ENCODE measurements at places on chromosomes 1 and 21. TPM values are rescaled to one million over a fixed set of nuclear protein-coding genes. Genes with fewer than 3 reads are reported as not detected.
A peak's percentile ranks its signal among the peaks of the same experiment; 100 is the strongest.

DNA sequence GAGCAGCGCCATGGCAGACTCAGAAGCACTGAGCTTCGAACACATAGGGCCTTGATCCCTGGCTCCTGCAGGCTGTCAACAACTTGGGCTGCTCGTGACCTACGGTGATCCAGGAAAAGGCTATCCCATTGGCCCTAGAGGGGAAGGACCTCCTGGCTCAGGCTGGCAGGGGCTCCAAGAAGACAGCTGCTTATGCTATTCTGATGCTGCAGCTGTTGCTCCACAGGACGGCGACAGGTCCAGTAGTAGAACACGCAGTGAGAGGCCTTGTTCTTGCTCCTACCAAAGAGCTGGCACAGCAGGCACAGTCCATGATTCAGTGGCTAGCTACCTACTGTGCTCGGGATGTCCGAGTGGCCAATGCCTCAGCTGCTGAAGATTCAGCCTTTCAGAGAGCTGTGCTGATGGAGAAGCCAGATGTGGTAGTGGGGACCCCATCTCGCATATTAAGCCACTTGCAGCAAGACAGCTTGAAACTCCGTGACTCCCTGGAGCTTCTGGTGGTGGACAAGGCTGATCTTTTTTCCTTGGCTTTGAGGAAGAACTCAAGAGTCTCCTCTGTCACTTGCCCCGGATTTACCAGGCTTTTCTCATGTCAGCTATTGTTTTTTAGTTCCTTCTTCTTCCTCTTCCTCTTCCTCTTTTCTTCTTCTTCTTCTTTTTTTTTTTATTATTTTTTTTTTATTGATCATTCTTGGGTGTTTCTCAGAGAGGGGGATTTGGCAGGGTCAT lies 18.9 kb downstream of the ITLN2 start:
- DNase-seq, result peak; percentile 62

- DNase-seq, result peak; percentile 17
Measured at GRCh38 chr1:74392840-74393239, 119.6 kb downstream of the LRRC53 start.

The FAM89A gene
- total RNA-seq, result 10.9 TPM

DNA sequence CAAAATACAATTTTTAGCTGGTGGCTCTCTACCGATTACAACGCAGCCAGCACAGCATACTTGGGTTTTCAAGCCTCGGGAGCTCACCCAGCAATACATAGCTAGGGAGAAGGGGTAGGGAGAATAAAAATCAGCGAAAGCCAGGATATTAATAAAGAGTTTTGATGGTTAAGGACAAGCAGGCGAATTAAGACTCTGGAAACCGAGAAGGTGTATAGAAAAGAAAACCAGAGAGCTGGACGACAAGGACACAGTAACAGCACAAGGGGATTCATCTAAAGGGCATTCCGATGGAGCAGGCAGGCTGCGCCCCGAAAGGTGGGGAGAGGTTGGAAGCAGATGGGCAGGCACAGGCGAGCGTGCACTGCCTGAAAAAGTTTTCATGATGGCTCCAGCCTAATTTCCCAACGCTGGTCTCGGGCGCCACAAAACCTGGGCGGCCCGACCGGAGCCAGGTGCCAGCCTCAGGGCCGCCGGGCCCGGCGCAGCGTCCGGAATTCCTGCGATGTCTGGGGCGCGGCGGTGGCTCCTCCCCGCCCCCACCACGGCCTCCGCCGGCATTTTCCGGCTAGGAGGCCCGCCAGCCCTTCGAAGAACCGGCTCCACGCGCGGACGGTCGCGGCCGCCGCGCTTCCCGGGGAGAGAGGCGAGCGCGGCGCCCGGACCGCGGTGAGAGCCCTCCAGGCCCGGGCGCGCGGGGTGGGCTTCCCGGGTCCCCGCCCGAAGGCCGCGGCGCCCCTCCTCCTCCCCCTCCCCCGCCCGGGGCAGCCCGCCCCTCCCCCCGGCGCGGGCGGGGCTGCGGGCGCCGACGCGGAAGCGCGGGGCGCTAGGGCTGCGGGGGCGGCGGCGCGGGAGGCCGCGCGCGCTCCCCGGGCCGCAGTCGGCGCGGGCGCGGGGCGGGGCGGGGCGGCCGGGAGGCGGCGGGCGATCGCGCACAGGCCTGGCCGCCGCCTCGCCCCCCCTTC lies 774 bp upstream of the DYRK1A start:
- DNase-seq, result peak; percentile 78

The TMEM125 gene
- not detected for total RNA-seq

- DNase-seq, result no peak
Measured at GRCh38 chr1:194062526-194062925, 876.1 kb upstream of the B3GALT2 start.

The DMBX1 gene
- not detected for total RNA-seq

DNA sequence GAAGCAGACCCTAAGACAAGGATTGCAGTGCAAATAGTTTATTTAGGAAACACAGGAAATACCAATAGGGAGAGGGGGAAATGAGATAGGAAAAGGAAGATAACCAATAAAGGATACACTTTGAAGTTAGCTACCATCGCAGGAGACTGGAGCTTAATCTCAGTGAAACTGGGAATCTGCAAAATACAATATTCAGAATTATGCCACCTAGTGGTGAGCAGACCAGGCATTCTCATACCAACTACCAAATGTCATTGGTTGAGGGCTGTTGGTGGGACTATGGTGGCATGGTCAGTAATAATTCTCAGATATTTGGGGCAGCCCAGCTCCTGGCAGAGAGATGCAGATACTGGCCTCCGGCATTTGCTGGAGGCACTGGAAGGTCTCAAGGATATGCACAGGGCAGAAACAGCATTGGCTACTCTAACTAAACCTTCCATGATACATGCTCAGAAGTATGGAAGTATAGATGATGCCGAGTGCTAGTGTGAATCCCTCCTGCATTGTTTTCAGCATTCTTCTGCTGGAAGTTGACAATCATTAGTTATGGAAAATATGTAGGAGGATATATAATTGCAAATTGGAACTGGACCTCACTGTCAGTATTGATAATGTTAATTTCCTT lies 11.8 kb upstream of the ZFP69B start:
- DNase-seq, result peak; percentile 82

DNA sequence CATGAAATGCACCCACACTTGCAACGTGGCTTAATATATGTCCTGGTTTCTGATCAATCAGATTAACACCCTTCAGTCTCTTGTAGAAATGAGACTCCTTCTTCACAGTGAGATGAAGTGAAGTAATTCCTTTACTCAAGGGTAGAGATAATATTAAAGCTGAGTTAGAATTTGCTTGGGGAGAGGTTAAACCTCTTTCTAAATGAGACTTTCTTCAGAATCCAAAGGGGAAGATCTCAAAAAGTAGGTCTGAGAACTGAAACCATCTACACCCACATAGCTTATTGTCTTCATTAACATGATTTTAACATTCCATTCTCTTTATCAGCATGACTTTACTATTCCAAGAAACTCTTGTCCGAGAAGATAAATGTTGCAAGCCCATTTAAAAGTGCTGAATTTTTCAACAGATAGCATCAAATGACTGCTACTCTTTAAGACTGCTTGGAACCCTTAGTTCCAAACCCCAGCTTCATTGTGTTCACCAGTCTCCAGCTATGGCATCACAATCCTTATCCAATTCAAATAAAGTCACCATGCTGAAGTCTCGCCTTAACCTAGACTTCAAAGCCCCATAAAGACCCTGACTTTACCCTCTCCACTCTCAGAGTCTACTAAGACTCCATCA lies 19.2 kb upstream of the TRAF3IP3 start:
- DNase-seq, result no peak

The C1QB gene
- 0.72 TPM for total RNA-seq

DNA sequence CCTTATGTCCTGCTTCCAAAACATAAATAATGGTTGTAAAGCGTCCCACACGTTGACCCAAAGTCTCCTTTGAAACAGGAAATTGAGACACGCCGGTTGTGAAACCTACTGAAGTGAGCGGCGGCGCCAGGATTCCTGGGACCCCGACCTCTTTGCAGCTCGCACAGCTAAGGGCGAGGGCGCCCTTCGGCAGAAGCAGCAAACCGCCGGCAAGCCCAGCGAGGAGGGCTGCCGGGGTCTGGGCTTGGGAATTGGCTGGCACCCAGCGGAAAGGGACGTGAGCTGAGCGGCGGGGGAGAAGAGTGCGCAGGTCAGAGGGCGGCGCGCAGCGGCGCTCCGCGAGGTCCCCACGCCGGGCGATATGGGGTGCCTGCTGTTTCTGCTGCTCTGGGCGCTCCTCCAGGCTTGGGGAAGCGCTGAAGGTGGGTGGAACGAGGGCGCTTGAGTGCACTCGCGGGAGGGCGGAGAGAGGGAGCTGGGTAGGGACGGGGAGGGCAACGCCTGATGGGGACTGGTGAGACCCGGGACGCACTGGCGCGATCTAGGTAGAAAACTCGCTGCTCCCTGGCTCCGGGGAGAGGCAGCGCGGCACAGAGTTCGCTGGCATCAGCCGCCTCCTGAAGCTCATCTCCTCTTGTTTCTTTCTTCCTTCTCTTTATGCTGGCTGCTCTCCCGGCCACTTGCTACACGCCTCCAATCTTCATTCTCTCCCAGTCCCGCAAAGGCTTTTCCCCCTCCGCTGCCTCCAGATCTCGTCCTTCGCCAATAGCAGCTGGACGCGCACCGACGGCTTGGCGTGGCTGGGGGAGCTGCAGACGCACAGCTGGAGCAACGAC lies at the start of gene CD1D:
Gene CD1D, plus strand, starts transcription at position 155 of the 836 bp plus-strand sequence. Its CDS starts 207 bp downstream, at position 362.
- peak; percentile 62 for DNase-seq

The SPATA17 gene
- total RNA-seq, result 1.5 TPM

The LCE1A gene
- total RNA-seq, result not detected

DNA sequence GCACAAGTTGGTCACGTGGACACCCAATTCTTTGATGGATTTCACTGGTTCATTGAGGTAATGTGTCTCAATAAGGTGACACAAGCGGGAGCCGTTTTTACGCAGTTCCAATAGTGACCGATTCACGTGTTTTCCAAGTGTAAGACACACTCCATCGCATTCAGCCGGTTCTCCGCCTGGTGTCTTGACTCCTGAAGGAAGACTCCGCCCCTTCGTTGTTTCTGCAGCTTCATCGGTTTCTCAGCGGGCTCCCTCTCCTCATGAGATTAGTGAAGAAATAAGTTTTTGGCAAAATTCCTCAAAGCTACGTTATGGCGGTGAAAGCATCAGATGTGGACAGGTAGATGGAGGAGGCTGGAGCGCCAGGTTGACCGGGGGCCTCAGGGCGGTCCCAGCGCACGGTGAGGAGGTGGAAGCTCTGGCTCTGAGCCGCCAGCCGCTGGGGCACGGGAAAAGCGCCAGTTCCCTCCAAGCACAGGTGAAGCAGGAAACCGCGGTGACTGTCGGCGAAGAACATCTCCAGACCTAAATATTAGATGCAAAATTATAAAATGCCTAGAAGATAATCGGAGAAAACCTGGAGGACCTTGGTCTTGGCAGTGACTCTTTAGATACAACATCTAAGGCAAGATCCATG lies 21.0 kb downstream of the CD2 start:
- no peak for DNase-seq

The OR6K3 gene
- not detected for total RNA-seq

DNA sequence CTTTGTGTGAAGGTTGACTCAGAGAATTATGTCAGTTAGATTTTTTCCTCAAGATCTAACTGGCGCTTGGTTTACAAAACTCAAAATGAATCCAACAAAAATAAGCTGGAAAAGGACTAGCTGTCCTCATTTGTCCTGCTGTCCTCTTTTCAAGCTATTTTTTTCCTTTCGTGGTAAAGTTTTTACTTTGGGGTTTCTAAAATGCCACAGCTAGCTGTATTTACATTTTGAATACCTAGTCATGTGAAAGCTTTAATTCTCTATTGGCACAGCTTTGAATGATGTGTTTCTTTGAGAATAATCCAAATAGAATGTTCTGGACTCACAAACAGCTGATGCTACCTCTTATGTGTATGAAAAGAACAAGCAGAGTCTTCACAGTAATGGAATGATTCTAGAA lies 673.6 kb upstream of the NR5A2 start:
- DNase-seq, result no peak

DNA sequence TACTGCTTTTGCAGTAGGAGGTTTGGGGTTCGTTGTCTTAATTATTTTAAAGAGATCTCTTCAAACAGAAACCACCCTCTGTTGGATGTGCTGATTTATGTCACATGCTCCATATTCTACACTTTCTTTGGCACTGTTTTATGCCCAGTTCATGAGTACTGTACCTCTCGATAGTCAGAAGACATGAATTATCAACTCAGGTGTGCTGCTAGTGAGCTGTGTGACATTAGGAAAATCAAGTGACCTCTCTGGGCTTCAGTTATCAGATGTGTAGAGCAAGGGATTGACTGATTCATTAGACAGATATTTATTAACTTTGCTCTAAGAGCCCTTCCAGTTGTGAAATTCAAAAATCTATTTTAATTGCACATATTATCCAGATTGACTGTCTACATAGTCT lies 2.1 kb upstream of the AHCTF1 start:
- DNase-seq, result no peak

- DNase-seq, result no peak
Measured at GRCh38 chr1:160338580-160338979, 4.5 kb downstream of the COPA start.

The OR2M5 gene
- not detected for total RNA-seq

DNA sequence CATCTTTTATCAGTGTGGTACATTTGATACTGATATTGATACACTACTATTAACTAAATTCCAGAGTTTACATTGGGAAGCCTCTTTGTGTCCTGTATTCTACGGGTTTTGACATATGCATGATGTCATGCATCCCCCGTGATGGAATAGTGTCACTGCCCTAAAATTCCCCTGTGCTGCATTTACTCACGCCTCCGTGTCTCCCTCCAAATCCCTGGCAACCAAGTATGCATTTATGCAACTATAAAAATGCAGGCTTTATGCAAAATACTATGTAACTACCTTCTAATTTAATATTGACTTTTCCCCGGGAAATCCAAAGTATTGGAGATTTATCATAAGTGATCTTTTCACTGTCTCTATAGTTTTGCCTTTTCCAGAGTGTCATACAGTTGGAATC lies 453.7 kb upstream of the RUNX1 start:
- peak; percentile 26 for DNase-seq

The AIM2 gene
- total RNA-seq, result 0.59 TPM
